Activated CD8-positive, alpha-beta T cell treated with anti-CD3 and anti-CD28 coated beads, Interleukin-2, amount 10 ng/mL, durations not matched to agents 7 days and 5 days (primary cell): ENCODE measurements at places on chromosomes 3 and 15. TPM values are rescaled to one million over a fixed set of nuclear protein-coding genes. Genes with fewer than 3 reads are reported as not detected.

DNA sequence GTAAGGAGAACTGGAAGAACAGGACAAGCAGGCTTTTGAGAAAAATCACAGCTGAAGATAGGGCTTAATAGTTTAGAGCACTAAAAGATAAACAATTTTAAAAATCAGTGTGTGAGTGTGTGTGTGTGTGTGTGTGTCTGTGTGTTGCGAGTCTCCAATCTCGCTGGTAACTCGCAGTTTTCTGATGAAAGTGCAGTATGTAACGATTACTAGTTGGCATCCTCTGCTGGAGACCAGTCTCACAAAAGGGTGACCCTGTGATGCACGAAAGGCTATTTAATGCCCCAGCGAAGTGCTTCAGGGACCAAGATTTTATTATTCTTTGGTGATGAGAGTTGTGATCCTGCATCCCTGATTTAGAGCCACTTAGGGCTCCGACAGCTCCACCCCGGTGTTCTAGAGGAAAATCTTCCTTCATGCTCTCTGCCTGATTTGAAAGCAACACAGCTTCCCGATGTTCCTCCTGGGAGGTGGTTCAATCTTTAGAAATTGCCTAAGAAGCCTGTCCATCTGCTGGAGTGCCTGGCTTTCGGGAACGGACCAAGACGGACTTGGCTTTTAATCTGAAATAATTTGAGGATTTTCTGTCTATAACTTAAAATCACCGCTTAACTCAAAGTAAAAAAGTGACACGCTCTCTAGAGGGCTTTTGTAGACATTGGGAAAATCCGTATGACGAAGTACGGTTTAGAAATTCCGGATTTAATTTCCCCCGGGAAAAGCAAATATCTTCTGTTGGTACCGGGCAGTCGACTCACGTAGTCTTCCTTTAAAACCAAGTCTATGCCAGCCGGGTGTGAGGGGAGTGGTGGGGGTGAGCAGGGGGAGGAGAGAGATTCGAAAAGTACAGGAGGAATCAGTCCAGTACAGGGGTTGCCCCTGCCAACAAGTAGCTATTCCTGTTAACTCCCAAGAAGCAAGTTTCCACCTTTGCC is 1.1 kb upstream of the ALCAM start:
- DNase-seq, result no peak

GRCh38 chr15:36358094-36358493 is 221.3 kb upstream of the CDIN1 start:
- DNase-seq, result no peak

DNA sequence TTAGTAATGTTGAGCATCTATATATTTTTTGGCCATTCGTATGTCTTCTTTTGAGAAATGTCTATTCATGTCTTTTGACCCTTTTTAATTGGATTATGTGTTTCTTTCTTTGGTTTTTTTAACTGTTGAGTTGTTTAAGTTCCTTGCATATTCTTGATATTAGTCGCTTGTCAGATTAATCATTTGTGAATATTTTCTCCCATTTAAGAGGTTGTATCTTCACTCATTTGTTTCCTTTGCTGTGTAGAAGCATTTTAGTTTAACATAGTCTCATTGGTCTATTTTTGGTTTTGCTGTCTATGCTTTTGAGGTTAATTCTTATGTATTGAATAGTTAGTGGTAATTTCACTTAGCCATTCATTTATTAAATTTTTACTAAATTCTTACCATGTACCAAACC is 283.8 kb downstream of the ZPLD1 start:
- DNase-seq, result no peak

Gene CPLX3
- not detected for total RNA-seq

Gene SSUH2
- not detected for total RNA-seq
